ENCODE measurements at places on chromosomes 12 and 14.

- DNase-seq, result peak; percentile 61
Measured at GRCh38 chr14:22648506-22648905, 4.4 kb upstream of the OR6J1 start.

DNA sequence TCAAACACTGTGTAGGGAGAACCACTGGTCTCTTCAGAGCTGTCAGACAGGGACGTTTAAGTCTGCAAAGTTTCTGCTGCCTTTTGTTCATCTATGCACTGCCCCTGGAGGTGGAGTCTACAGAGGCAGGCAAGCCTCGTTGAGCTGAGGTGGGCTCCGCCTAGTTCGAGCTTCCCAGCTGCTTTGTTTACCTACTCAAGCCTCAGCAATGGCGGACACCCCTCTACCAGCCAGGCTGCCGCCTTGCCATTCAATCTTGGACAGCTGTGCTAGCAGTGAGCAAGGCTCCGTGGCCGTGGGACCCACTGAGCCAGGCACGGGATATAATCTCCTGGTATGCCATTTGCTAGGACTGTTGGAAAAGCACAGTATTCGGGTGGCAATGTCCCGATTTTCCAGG lies 24.6 kb upstream of the YBX3 start:
- DNase-seq, result no peak

DNA sequence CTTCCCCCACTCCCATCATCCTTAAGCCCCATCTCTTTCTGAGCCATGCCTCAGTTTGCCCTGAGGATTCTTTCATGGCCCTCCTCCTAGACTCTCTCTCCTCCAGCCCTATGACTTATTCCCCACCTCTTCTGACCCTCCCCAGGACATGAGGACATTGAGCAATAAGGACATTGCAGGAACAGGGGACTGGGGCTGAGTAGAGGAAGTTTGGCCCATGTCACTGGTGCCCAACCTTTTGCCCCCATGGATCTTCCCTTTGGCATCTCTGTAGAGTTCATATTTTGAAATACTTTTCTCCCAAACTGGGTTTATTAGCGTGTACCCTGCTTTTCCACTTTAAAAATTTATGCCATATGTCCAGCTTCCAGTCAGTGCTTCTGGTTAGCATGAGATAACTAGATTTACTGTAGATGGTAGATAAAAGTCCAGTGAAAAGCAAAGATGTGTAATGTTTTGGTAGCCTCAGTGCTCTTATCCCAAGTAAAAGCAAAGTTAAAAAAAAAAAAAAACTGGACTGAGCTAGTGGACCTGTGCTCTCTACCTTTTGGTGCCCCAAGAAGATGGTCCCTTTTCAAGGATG lies 6.1 kb upstream of the LRP1-AS start:
- no peak for DNase-seq

GRCh38 chr14:24794644-24795305 lies 160.8 kb upstream of the GZMB start:
- no peak for DNase-seq

GRCh38 chr14:52189325-52189724 lies 78.2 kb upstream of the PTGDR start:
- no peak for DNase-seq

- peak; percentile 65 for DNase-seq
Measured at GRCh38 chr12:98439471-98439951, 75.9 kb upstream of the TMPO start.

All from AG10803 (cell line).